Sigmoid colon (tissue), 7 donors: ENCODE measurements at places on chromosomes 4 and X. TPM values are rescaled to one million over a fixed set of nuclear protein-coding genes. Genes with fewer than 3 reads are reported as not detected.
A peak's percentile ranks its signal among the peaks of the same experiment; 100 is the strongest.

GRCh38 chrX:2385224-2385623 lies 115.6 kb downstream of the DHRSX start:
- H3K36me3 ChIP-seq: no peaks in the 10 kb centered on the region
- no peak overlapping the region for H3K4me3 ChIP-seq
- no peaks in the 10 kb centered on the region for H3K27me3 ChIP-seq
- no peak for DNase-seq
- H3K27ac ChIP-seq: no peak overlapping the region

- no peak overlapping the region for H3K27ac ChIP-seq
- no peaks in the 10 kb centered on the region for H3K36me3 ChIP-seq
- no peaks in the 10 kb centered on the region for H3K27me3 ChIP-seq
- no peak for DNase-seq
These were observed 16.6 kb downstream of the TMEM255A start for GRCh38 chrX:120294651-120295050.

TMSB15C gene
- polyA plus RNA-seq: not detected

GRCh38 chr4:37967736-37968135 lies 7.5 kb downstream of the PTTG2 start:
- peak overlapping the region; percentile 42 for H3K27ac ChIP-seq
- no peaks in the 10 kb centered on the region for H3K27me3 ChIP-seq
- H3K4me3 ChIP-seq: no peak overlapping the region
- no peak for DNase-seq
- H3K4me1 ChIP-seq: peaks cover 56% of the 10 kb centered on the region
- no peaks in the 10 kb centered on the region for H3K36me3 ChIP-seq

DNA sequence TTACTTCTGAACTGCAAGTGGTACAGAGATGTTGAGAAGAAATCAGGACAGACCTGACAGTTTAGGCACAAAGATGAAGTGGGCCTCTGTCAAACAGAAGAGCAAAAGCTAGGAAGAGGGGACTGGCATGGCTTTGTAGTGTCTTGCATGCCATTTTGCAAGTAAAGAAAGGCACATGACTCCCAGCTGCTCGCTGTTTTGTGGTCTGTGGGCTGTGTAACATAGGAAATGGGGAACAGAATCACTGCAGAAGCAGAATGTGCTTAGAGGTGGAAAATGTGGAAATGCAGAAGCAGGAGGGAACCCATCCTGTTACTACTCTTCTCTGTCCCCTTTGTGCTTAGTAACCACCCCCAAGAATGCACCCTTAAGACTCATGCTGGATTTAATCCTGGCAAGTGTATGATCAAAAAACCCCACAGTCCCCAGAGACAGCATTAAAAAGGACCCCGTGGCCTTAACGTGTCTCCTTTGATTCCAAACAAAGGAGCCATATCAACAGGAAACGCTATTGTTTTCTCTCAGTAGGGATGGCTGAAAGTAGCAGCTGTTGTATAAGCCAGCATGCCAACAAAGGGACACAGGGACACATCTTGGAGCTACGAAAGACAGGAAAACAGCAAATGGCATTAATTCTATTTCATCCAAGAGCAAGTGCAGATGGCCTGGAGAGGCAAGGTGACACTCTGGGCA lies 177.6 kb upstream of the GLRA2 start:
- H3K4me3 ChIP-seq: no peak overlapping the region
- no peaks in the 10 kb centered on the region for H3K27me3 ChIP-seq
- no peak overlapping the region for H3K27ac ChIP-seq

- H3K36me3 ChIP-seq: no peaks in the 10 kb centered on the region
- no peak overlapping the region for H3K4me3 ChIP-seq
- no peak overlapping the region for H3K27ac ChIP-seq
- H3K27me3 ChIP-seq: no peaks in the 10 kb centered on the region
- peaks cover 1% of the 10 kb centered on the region for H3K4me1 ChIP-seq
- no peak for DNase-seq
These were observed 149.8 kb upstream of the NOCT start for GRCh38 chr4:138865765-138866164.

- no peaks in the 10 kb centered on the region for H3K36me3 ChIP-seq
- no peak overlapping the region for H3K27ac ChIP-seq
- DNase-seq: no peak
- no peaks in the 10 kb centered on the region for H3K27me3 ChIP-seq
- no peaks in the 10 kb centered on the region for H3K4me1 ChIP-seq
These were observed 182.3 kb downstream of the INPP4B start for GRCh38 chr4:142663828-142664227.

- H3K4me1 ChIP-seq: no peaks in the 10 kb centered on the region
- DNase-seq: no peak
- H3K36me3 ChIP-seq: no peaks in the 10 kb centered on the region
- no peak overlapping the region for H3K4me3 ChIP-seq
- no peaks in the 10 kb centered on the region for H3K27me3 ChIP-seq
These were observed 503.0 kb upstream of the BOD1L1 start for GRCh38 chr4:14130551-14130950.

DNA sequence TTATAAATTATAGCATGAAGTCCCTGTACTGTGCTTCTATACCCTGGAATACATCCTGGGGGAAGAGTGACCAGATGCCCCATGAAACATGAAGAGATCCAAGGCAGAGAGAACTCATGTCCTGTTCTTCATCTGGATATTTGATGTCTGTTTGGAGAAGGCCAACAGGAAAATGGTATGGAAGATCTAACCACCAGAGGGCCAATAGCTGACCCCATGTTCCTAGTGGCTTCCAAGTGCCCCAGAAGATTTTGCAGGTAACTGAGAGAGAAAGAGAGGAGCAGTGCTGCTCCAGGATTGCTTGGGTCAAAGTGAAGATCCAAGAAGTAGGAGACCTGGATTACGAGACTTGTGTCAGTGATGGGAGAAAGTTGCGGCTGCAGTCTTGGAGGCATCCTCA lies 90.2 kb upstream of the TSPAN5 start:
- H3K27ac ChIP-seq: no peak overlapping the region
- no peak overlapping the region for H3K4me3 ChIP-seq
- no peaks in the 10 kb centered on the region for H3K36me3 ChIP-seq
- H3K4me1 ChIP-seq: no peaks in the 10 kb centered on the region
